Camera-type eye (tissue), 1 donor: ENCODE measurements at places on chromosomes 2 and 18. TPM values are rescaled to one million over a fixed set of nuclear protein-coding genes. Genes with fewer than 3 reads are reported as not detected.

Gene PLGLB1
- 16.7 TPM for total RNA-seq

Gene KIAA2012
- total RNA-seq, result not detected

Gene FAM98A
- total RNA-seq, result 72.3 TPM

Gene CETN1
- not detected for total RNA-seq

Gene HOXD13
- total RNA-seq, result not detected

Gene ACMSD
- total RNA-seq, result not detected

Gene FAM237A
- total RNA-seq, result not detected

Gene CAPN13
- 2.5 TPM for total RNA-seq

Gene RPRM
- 10.5 TPM for total RNA-seq

Gene RAB17
- 0.99 TPM for total RNA-seq

Gene AGBL5
- 19.0 TPM for total RNA-seq

Gene CD8B
- 0.71 TPM for total RNA-seq

Gene STON1
- total RNA-seq, result 81.0 TPM

Gene FAM124B
- 8.2 TPM for total RNA-seq

Gene RTP5
- not detected for total RNA-seq

Gene CPS1
- total RNA-seq, result 3.8 TPM

Gene SULT1C4
- total RNA-seq, result 39.4 TPM

Gene KIF1A
- total RNA-seq, result 133 TPM

Gene DCDC2C
- total RNA-seq, result 1.6 TPM

Gene SNORC
- total RNA-seq, result 0.55 TPM

Gene GAREM2
- total RNA-seq, result 5.5 TPM

Gene MATN3
- 0.93 TPM for total RNA-seq

Gene SMYD5
- total RNA-seq, result 21.8 TPM

Gene TUBA4B
- total RNA-seq, result not detected

Gene G6PC2
- 4.2 TPM for total RNA-seq

Gene PMAIP1
- total RNA-seq, result 2.7 TPM

Gene TNFRSF11A
- total RNA-seq, result 3.9 TPM

Gene SLC23A3
- total RNA-seq, result 1.3 TPM

Gene NETO1
- total RNA-seq, result 49.0 TPM

Gene MEP1B
- total RNA-seq, result not detected

Gene PRKAG3
- total RNA-seq, result 1.5 TPM

Gene AQP12A
- total RNA-seq, result not detected

Gene DGUOK
- total RNA-seq, result 39.1 TPM

Gene SERPINB3
- total RNA-seq, result not detected

Gene TUBA3D
- not detected for total RNA-seq

Gene SLC4A5
- 36.3 TPM for total RNA-seq

Gene TCF23
- total RNA-seq, result 0.11 TPM

Gene FTCDNL1
- 2.3 TPM for total RNA-seq

Gene SYT4
- 68.5 TPM for total RNA-seq

Gene DSG4
- total RNA-seq, result not detected

Gene POTEF
- not detected for total RNA-seq

Gene ALPI
- total RNA-seq, result not detected

Gene MAP2
- 267 TPM for total RNA-seq
